ENCODE measurements at places on chromosomes 7 and 10.

GRCh38 chr10:48613016-48613415, 8.1 kb upstream of the ARHGAP22 start:
- no peak for DNase-seq

DNA sequence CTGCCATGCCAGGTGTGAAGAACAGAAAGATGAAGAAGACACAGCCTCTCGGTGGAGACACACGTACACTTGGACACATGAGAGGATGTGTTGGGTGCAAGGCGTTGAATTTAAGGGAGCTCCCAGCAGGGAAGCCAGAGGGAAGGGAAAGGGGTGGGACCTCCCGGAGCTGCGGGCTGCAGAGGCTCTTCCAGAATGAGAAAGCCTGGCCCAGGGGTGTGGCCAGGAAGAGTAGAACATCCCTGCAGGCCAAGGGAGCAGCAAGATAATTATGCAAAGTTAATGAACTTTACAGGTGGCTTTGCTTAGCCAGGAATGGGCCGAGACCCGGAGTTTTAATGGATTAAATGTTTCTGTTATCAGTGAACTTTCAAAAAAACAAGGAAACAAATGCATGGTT, 270.3 kb downstream of the KLF6 start:
- DNase-seq = no peak

DNA sequence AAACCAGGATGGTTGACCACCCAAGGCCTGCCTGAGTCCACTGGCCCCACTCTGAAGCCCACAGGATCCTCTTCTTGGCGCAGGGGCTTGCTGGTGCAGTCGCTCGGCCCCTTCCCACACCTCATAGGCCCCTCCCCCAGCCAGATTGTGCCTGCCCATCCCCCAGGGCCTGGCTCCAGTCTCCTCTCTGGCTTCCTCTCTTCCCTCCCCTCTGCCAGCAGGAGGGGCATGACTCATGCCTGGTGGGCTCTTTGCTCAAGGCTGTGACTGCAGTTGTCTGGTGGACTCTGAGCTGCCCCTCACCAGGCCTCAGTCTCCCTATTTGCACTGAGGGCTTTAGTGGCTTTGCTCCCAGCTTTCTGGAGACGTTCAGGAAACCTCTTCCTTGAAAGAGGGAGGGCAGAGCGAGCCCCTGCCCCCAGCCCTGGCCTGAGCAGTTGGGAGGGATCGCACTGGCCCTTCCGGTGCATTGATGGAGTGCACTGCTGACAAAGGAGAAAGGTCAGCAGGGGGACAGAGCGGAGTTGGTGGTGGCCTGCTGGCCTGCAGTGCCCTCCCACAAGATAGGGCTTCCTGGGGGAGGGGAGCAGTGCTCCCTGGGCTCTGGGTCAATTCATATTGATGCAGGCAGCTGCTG, 60.7 kb downstream of the ZMIZ1 start:
- DNase-seq = no peak

DNA sequence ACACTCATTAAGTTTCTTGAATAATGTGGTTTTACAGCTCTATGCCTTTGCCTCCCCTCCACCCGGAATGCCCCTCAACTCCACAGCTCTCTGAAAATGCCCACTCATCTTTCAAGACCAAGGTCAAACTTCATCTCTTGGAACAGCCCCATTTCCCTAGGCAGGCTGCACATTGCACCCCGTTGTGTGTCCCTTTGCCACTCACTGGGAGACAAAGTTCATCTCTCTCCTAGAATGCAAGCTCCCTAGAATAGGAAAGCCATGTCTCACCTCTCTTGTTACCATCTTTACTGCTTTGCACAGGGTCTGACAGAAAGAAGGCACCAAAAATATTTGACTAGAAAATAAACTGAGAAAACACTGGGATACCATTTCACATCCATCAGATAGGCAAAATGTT, 33.3 kb downstream of the UBE2H start:
- DNase-seq = no peak

DNA sequence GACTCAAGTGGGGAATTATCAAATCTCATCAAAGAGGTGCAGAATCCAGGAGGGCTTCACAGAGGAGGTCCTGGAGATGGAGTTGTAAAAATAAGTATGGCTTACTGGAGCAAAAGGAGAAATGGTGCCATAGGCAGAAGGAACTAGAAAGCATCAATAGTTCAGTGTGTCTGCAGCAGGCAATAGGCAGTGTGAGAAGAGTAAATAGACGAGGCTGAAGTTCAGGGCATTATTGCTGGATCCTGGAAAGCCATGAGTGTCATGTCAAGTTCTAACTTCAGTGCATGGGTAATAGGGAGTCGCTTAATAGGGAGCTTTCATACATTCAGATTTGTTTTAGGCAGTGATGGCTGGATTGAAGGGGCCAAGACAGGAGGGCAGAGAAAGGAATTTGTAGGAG, 39.3 kb downstream of the CYP26A1 start:
- no peak for DNase-seq

GRCh38 chr10:105025092-105025491, 384.0 kb downstream of the SORCS3 start:
- DNase-seq = no peak

GRCh38 chr10:131689954-131690757, 210.7 kb upstream of the PPP2R2D start:
- no peak for DNase-seq

DNA sequence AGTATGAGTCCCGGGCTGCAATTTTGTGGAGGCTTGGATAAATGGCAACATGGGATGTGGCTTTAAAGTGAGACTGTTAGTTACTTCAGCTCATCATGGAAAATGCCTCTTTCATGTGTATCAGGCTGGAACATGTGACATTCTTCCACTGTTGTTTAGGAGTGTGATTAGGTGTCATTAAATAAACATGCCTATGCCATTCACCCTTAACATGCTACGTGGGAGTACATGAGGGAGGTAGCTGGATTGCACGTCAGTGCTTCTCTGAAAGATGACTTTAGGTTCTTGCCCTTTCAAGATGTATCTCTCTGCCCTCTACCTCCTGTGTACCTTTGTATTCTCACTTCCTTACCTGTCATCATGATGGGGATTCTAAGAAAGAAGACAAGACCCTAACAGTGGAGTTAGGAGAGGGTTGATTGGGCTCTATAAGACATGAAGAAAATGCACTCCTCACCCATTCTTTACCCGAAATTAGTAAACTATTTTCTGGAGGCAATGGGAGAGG, 8.9 kb downstream of the AKR1E2 start:
- no peak for DNase-seq

DNA sequence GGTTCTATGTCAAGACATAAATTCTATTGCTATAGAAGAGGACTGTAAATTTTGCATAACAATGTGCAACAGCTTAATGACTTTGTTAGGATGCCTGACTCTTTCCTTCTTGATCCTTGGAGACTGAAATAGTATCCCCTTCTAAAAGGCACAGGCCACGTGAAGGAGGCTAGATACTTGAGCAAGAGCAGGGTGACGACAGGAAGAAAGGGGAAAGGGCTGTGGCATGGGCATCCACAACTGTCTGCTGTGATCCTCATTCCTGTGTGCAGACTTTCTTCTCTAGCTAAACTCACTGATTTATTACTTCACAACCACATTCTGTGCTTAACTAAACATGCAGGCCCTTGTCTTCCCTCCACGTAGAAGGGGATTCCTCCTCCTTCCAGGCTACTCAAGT, 1111.8 kb upstream of the C7orf33 start:
- no peak for DNase-seq

All from right lobe of liver (tissue), 6 donors.